ENCODE measurements at places on chromosomes 11 and 22.

- DNase-seq = no peak
These were observed 46.5 kb downstream of the SLC5A12 start for GRCh38 chr11:26675233-26675928.

DNA sequence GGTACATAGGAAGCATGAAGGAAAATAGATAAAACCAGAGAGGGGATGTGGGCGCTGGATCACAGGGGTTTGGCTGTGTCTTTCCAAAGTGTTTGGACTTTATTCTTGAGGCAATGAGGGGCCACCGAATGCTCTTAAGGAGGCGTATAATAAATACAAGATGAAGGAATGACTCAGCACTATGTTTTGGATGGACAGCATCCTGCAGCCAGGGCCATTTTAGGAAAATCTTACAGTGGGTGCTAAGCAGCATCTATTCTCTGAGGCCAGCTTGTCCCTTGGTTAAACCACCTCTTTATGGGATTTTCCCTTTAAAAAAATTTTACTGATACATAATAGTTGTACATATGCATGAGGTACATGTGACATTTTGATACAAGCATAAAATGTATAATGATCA is 4.3 kb upstream of the LDHA start:
- DNase-seq = no peak

GRCh38 chr11:129947474-129947873 is 52.1 kb upstream of the NFRKB start:
- DNase-seq = no peak

- DNase-seq = no peak
These were observed 443.9 kb downstream of the BUD13 start for GRCh38 chr11:116328851-116329250.

- DNase-seq = no peak
These were observed 53.7 kb downstream of the DSCAML1 start for GRCh38 chr11:117743121-117743815.

DNA sequence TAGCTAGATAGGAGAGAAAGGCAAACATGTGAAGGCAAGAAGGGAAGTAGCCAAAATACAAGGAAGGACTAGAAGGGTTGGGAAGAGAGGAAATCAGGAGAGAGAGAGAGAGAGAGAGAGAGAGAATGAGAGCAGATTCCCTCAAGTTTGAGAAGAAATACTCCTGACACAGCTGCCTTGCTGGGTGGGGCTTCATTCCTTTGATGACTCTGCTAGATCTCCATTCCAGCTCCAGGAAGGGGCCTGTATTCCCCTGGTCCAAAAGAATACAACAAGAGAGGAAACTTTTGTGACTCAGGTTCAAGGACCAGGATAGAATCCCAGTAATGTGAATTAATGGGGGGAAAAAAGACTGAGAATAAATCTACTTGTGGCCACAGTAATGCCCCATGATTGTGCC is 62.9 kb upstream of the SPON1 start:
- DNase-seq = no peak

DNA sequence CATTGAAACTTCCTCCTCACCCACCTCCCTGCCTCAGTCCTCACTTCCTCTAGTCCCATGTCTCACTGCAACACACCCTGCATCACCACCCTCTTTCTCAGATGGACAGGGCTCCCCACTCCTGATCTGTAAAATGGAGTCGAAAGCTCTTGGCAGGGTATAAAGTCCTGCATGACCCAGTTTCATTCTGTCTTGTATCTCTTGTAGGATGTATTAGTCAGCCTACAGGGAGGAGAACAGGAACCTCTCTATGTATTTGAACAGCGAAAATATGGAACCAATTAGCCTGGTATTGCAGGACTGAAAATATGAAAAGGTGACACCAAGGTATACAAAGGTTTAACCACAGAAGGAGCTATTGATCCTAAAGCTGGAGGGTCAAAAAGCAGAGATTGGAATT is 156.9 kb upstream of the SNX19 start:
- no peak for DNase-seq

DNA sequence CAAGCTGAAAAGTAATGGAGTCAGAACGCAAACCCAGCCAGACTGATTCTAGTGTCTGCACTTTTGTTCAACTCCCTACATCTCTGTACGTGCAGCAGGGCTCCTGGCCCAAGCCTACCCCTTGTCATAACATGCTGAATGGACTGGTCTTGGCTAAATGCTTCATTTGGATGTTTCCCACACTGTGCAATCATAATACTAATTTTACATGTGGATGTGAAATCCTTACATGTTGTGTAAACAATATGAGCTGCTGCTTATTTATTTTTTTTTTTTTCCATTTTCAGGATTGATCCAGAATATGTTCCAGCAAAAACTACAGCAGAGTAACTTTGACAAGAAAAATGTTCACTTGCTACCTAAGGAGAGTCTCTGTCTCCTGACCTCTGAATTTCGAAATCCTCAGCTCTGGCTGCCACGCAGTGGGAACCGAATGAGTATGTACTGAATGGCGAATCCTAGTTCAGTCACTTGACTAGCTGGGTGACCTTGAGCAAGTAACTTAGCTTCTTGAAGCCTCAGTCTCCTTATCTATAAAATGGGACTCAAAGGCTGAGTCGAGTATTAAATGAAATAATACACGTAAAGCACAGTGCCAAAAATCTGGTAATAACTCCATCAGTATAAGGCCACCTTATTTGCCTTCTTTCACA is 133.4 kb downstream of the EHF start:
- no peak for DNase-seq

DNA sequence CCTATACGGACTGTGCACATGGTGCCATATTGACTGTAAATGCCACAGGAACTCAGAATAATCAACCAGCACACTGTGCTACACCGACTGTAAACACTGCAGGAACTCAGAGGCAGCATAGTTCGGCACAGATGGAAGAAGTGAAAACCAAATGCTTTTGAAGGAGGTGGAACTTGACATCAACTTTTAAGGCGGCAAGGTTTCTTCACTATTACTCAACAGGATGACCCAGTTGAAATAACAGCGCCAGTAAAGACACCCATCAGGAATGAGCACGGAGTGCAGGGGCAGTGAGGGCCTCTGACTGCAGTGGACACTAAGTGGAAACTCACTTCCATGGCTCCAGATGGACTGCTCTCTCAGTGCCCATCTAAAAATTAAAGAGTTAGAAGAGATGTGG is 15.7 kb downstream of the TESMIN start:
- DNase-seq = no peak

DNA sequence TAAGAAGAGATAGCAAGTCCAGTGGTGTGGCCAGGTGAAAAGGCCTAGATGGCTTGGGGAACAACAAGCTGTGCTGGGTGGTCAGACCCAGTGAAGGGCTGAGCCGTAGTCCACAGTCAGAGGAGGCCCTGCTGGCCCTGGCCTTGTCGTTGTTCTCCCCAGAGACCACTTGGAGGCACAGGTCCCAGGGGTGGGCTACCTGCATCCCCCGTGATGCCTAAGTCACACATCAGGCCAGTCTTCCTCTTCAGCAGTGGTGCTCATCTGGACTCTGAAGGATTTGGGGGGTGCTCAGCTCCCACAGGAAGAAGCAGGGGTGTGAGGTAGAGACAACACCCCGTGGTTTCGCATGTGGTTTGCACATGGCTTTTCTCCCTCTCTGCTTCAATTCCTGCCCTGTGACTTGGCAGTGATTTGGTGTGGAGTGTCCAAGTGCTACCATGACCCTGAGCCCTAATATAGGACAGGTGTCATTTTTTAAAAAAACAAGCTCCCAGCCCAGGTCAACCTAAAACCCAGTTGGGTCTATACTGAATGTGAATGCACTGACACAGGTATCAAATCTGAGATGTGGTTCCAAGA is 51.0 kb downstream of the ALX4 start:
- DNase-seq = no peak

GRCh38 chr11:78615724-78616123 is 41.1 kb upstream of the NARS2 start:
- no peak for DNase-seq

DNA sequence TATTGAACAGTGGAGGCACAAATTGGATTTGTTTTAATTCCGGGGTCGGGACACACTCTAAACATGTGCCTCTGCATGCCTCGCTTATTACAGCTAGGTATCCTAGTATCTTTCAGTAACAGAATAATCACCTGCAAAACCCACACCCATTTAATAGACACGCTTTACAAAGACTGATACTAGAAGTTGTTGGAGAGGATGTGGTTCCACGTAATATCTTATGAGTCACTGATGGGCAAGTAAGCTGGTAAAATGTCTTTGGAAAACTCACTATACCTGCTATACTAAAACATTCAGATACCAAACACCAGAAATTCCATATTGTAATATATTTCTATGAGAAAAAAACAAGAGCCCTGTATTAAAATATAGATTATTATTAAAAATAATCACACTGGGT is 84.0 kb downstream of the GGTLC2 start:
- no peak for DNase-seq

GRCh38 chr22:22591348-22592299 is 32.6 kb upstream of the PRAME start:
- DNase-seq = no peak

DNA sequence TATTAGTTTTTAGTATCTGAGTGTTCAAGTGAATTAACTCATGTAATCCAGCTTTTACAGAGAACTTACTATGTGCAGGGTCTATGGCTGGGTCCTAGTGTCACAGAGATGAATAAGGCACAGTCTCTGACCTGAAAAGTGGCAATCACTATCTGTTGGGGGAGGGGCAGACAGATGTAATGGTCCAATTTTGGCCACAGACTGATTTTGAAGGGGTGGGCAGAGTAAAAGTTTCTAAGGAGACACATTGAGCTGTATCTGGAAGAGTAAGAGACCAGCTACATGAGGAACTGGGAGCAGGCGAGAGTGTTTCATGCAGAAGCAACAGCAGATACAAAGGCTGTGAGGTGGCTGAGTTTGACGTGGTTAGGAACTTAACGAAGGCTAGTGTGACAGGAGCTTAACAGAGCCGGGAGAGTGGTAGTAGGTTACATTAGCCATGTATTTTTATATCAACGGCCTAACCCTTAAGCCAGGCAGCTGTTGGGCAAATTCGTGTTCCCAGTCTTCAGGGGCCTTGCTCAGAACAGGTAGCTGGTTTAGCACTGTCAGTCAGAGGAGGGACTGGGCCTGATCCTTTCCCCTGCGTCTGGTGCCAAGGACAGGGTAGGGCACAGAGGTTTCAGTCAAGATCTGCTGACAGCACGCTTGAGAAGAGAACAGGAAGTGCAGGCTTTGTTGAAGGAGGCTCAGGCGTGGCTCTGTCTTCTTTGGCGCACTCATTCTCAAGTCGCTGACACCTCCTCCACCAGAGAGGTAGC is 1.4 kb upstream of the STIM1 start:
- DNase-seq = no peak

DNA sequence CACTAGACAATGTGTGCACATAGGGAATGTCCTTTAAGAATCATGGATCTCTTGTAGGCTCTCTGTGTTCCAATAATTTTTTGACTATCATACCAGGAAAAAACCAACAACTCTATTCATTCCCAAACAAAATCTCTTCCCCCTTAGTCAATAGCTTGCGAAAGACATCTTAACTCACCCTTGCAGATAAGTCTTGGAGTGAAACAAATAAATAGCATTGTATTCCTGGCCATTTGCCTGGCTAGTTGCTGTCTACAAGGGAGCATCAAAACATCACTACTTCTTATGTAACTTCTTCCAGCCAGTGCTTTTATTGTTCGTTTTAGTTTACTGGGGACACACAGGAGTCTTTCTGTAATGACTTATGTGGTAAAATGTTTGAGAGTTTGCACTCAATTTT is 29.4 kb downstream of the SCN3B start:
- DNase-seq = no peak

DNA sequence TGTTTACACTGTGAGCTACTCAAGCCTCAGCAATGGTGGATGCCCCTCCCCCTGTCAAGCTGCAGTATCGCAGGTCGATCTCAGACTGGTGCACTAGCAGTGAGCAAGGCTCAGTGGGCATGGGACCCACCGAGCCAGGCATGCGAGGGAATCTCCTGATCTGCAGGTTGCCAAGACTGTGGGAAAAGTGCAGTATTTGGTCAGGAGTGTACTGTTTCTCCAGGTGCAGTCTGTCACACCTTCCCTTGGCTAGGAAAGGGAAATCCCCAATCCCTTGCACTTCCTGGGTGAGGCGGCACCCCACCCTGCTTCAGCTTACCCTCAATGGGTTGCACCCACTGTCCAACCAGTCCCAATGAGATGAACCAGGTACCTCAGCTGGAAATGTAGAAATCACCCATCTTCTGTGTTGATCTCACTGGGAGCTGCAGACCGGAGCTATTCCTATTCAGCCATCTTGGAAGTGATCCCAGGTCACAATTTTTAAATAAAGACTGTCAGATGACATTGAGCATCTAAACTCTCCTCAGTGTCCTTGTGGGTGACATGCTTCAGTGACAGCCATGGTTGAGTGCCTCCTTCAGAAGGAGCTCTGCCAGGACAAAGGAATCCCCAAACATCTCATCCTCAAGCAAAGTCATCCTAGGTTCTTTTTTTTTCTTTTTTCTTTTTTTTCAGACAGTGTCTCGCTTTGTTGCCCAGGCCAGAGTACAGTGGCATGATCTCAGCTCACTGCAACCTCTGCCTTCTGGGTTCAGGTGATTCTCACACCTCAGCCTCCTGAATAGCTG is 10.8 kb downstream of the SLC22A24 start:
- no peak for DNase-seq

DNA sequence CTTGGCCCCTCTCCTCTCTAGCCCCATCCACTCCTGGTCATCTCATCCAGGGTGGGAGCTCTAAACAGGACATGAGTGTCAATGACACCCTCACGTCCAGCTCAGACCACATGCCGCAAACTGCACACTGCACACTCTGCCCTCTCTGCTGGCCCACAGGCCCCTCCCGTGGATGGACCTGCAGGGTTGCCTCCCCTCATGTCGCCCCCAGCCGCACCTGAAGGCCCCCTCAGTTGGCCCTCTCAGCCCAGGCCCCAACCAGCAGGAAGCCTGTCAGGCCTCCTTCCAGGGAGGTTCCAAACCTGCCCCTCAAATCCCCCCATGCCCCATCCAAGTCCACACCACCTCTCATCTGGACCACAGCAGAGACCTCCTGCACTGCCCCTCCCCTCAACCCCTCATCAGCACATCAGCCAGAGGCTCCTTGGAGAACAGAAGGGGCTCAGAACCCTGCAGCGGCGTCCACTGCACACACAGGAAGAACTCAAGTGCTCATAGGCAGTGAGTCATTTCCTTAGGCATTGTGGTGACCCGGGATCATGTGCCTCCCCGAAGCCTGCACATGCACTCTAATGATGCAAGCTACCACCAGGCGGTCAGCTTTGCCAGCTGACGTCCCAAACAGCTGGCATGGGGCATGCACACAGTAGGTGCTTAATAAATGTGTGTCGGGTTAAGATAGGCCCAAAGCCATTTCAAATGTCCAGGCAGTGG is 12.9 kb upstream of the CDKN1C start:
- no peak for DNase-seq

- DNase-seq = peak; percentile 74
These were observed at the start of gene RAB36 for GRCh38 chr22:23144932-23145877. RAB36 (plus strand) TSS chr22:23145477; CDS start chr22:23146617, 1,140 bp downstream.

- no peak for DNase-seq
These were observed 307 bp upstream of the MRPL16 start for GRCh38 chr11:59810911-59811259.

- DNase-seq = no peak
These were observed 47.1 kb downstream of the MYH9 start for GRCh38 chr22:36340621-36341020.

- no peak for DNase-seq
These were observed 21.6 kb upstream of the TMA7B start for GRCh38 chr22:39938509-39939111.

All from stimulated activated CD4-positive, alpha-beta T cell treated with anti-CD3 and anti-CD28 coated beads, Interleukin-1b, Interleukin-23, amount 100 ng/mL, for 1 hour (primary cell).